ENCODE measurements at places on chromosomes 5 and 9.

DNA sequence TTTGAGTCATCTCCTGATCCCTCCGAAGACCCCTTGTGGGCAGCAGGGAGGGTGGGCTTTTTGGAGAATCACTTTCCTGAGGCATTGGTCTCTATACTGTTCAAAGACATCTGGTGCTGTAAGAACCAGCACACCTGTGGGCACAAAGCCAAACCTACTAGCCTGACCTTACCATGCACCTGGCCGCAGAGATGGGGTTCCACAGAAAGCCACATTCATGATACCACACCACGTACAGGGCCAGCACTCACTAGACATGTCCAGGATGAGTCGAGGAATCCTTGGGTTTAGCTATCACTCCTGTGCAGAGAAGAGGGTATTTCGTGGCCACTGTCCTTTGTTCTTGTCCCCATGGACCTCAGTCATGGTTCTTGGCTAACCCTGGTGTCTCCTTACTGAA is 203.4 kb downstream of the CACNA1B start:
- DNase-seq, result no peak

GRCh38 chr5:167814828-167815227 is 476.6 kb upstream of the WWC1 start:
- DNase-seq, result no peak

- no peak for DNase-seq
Observed at GRCh38 chr9:127710204-127710783, 3.5 kb downstream of the CFAP157 start.

DNA sequence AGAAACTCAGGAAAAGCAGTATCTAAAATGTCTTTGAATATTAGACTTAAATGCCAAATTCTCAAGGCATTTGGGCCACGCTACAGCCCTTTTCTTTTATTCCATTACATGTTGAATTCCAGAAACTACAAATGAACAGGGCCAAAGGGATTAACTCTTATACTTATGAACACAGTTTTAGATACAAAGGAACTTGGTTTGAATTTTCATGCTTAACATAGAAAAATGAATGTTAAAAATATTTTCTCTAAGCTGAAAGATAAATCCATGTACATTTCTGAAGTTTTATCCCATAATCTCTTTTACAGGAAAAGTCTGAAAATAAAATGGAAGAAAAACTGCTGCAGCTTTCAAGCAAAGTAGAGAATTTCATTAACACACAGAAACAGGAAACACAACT is 56.8 kb downstream of the FAM81B start:
- DNase-seq, result no peak

GRCh38 chr9:35510754-35511428 is 21.0 kb downstream of the RUSC2 start:
- DNase-seq, result no peak

- no peak for DNase-seq
Observed at GRCh38 chr9:68802525-68803015, 97.5 kb downstream of the PIP5K1B start.

DNA sequence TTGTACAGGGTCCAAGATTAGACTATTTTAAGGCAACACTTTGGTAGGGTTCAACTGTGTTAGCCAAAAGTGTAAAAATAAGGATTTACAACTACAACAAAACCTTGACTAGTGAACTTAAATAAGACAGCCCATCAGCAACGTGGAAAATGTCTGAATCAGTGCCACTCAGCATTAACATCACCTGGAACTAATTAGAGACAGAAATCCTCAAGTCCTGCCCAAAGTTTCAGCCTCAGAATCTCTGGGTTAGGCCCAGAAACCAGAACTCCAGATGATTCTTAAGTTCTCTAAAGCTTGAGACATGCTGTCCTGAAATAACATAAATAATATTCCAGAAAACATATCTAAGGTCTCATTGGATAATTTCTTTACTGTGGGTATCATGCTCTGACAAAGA is 118.6 kb downstream of the SEMA6A start:
- DNase-seq, result no peak

- DNase-seq, result no peak
Observed at GRCh38 chr5:125715216-125715615, 708.0 kb upstream of the GRAMD2B start.

- DNase-seq, result no peak
Observed at GRCh38 chr5:78858364-78858763, 126.7 kb downstream of the ARSB start.

- DNase-seq, result no peak
Observed at GRCh38 chr5:112641515-112642110, 96.1 kb upstream of the APC start.

DNA sequence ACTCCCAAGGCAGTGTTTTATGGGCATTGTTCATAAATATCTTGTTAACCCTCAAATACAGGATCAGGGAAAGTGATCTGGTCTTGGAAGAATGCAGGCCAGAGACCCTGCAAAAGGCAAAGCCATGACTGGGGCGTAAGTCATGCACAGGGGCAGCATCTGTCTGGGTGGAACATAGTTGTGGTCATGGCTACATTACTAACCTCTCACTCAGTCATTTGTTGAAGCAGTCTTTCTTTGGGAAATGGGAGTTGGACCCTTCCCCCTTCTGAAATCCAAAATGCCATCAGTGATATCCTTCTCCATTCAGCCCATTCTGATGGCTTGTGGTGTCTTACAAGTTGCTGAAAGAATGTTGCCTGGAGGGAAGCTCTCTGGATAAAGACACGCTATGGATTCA is 68.1 kb downstream of the GDNF start:
- no peak for DNase-seq

GRCh38 chr9:137590469-137591383 is at the start of gene ZMYND19:
Gene ZMYND19 (minus strand): TSS chr9:137590512. CDS start chr9:137590263, 249 bp downstream.
- peak; percentile 97 for DNase-seq

- DNase-seq, result no peak
Observed at GRCh38 chr9:90950600-90950999, 149.0 kb downstream of the SYK start.

GRCh38 chr9:122366074-122366660 is 4.7 kb upstream of the PTGS1 start:
- no peak for DNase-seq

GRCh38 chr9:20087481-20087880 is 298.6 kb upstream of the SLC24A2 start:
- no peak for DNase-seq

All from activated CD8-positive, alpha-beta memory T cell treated with anti-CD3 and anti-CD28 coated beads, Interleukin-2, amount 50 U/mL, for 48 hours (primary cell).